ENCODE measurements at places on chromosomes 1 and 21.

- no peak for DNase-seq
Measured at GRCh38 chr1:10796029-10796944, at the start of gene CASZ1. CASZ1 (minus strand) TSS chr1:10796646; CDS start chr1:10693889, 102,757 bp downstream.

DNA sequence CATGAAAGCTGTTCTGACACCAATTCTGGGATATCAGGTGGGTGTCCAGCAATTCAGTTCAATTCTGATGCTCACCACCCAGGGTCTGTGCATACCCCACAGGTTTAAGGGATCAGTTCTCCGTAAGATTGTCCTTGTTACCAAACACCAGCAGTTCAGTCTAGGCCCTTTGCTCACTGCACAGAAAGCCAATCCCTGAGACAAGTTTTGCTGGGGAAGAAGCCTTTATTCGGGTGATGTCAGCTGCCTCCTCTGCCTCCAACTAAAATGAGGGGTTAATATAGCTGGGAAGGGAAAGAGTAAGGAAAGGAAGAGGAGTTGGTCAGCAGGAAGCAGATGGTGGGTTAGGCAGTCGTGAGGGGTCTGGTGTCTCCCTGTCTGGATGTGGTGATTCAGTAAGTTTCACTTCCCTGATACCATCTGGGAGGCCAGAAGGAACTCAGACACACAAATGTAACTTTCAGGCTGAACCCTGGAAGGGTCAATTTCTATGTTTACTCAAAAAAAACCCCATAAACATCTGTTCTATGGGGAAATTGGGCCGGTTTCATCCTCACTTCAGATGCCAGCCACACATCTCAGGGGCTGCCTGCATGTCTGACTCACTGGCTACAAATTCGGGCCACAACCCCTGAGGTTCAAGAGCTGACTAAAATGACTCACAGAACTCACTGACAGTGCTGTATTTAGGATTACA, 83.3 kb upstream of the PGBD5 start:
- DNase-seq, result no peak

DNA sequence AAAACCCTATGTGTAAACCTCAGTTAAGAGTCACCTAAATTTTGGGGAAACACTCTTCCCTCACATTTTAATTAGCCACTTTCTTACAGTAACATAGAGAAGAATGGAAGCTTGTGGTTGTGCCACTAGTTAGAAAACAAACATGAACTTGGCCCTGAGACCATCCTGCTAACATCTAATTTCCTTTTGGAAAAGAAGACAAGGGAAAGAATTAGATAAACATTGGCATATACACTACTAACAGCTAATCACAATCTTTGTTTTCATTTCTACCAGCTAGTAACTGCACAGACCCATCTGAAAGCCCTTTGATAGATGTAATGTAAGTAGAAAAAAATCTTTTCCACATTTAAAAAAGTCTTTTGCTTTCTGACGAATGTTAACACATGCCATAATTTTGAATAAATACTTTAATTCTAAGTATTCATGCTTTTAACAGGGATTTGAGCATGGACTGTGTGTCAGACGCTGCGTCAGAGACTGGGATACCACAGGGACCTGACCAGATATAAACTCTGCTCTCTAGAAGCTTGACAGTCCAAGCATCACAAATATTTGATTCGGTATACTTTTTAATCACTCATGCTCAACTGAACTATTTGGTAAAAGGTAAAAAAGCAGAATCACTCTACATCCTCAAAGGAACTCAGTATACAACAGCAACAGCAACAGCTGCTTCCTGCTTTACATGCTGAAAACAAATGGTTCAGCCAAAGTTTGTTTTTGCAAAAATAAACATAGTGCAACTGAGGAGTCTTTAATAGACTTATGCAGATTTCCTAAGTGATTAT, 30.2 kb downstream of the DPH5 start:
- no peak for DNase-seq

DNA sequence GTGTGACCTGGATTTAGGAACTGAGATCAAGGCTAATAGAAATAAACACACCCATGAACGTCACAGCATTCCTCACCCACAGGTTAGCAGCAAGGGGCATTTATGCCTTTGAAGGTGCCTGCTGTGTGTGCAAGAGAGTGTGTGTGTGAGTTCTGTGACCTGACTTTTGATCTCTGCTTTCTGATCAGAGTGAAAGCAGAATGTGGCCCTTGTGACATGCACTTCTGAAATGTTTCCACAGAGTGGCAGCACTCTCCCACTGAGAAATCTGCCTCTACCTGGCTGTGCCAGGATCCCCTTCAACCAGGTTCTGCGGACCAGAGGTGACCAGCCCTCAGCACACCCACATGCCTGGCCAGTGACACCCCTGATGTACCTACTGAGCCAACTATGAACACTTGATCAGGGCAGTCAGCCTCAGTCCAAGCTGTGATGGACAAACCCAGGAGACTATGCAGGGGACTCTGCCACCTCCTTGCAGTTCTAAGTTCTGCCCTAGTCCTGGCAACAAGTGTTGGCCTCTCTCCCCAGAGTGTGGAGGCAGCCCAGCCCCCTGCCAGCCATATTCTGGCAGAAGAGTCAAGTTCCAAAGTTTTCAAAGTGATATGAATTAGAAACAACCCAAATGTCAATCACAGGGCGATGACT, 41.0 kb downstream of the RXRG start:
- DNase-seq, result peak; percentile 7

- no peak for DNase-seq
Measured at GRCh38 chr21:45571641-45572040, 29.4 kb upstream of the SLC19A1 start.

- DNase-seq, result no peak
Measured at GRCh38 chr1:226123591-226124471, 61.3 kb downstream of the H3-3A start.

DNA sequence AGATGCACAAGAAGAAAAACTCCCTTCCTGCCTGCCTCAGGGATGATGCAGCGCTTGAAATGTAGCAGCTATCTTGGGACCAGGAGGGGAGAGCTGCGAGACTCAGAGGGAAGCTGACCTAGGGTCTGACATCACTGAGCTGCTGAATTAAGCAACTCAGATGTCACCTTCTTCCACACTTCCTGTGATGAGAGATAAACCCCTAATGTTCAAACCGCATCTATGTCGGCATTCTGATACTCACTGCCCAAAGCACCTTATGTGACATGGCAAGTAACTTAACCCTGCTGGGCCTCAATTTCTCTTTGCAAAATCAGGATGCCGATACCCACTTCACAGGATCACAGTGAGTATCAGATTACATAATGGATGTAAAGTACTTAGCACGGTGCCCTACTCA, 9.1 kb upstream of the AK2 start:
- DNase-seq, result no peak

DNA sequence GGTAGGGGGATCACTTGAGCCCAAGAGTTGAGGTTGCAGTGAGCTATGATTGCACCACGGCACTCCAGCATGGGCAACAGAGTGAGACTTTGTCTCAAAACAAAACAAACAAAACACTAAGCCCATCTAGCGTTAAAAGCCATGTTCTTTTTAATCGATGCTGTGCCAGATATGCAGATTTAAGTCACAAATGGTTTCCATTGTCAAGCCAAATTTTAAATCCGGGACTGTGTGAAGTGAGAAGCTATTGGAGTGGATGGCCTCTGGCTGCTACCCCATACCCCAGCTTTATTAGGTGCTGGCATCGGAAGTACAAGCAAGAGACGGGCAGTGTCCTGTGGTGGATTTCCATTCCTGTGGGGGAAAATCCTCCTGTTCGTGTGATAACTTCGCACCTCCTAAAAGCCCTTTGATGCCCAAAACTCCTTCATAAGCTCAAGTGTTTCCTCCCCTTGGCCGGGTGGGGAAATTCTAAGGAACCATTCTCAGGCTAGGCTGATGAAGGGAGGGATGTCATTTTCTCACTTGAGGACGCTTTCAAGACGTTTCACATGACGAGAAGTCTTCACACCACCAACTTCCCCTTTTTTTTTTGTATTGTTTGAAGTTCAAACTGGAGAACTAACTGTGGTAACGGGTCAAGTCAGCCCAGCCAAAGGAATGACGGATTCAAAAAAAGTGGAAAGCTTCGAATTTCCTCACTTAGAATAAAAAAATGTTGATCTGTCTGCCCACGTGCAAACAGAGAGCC, 140.8 kb downstream of the KAZN start:
- DNase-seq, result no peak

DNA sequence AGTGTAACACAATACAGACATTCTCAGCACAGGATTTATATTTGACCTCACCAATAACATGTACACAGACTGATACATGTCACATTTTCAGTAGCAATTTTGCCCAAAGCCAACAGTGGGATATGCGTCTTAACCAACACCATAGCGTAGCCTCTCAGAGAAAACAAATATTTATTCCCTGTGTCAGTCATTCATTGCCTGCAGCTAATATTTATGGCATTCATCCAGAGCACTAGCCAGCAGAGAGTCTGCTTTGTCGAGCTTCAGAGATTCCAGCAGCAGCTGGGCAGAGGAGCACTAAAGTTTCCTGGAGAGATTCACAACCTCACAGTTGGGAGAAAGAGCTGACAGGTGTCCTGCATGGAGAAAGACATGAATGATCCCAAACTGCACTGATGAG, 400.7 kb upstream of the DAB1 start:
- DNase-seq, result no peak

- no peak for DNase-seq
Measured at GRCh38 chr1:205775717-205776056, 405 bp upstream of the RAB29 start.

DNA sequence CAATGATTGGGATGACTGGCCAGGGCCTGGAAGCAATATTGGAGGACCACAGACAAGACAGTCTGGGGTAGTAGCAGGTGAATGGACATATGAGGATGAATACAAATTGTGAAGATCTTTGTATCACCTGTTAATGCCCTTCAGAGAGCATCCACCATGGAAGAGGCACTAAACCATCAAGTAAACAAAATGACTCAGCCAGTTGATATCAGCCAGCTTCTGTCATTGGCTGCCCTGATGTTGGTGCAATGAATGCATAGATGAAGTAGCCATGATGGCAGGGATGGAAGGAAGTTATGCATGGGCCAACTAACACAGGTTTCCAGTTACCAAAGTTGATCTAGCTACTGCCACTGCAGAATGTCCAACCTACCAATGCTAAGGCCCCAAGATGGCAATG, 16.1 kb upstream of the ERI3 start:
- DNase-seq, result no peak

- no peak for DNase-seq
Measured at GRCh38 chr21:21396424-21396823, 398.2 kb downstream of the NCAM2 start.

DNA sequence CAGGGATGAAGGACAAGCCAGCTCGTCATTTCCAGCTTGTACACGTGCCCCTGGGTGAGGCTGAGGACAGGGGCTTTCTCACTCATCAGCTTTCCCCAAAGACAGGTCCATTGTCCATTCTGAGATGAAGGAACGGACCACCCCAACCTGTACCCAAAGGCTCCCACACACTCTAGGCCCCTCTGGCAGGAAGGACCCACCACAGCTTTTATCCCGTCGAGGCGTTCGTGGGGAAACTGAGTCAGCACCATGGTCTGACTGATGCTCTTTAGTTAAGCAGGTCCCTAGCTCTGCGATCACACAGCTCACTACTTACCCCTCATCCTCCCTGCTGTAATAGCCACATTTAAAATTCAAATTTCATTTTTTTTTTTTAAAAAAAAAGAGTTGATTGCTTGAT, 117.3 kb downstream of the AJAP1 start:
- DNase-seq, result no peak

DNA sequence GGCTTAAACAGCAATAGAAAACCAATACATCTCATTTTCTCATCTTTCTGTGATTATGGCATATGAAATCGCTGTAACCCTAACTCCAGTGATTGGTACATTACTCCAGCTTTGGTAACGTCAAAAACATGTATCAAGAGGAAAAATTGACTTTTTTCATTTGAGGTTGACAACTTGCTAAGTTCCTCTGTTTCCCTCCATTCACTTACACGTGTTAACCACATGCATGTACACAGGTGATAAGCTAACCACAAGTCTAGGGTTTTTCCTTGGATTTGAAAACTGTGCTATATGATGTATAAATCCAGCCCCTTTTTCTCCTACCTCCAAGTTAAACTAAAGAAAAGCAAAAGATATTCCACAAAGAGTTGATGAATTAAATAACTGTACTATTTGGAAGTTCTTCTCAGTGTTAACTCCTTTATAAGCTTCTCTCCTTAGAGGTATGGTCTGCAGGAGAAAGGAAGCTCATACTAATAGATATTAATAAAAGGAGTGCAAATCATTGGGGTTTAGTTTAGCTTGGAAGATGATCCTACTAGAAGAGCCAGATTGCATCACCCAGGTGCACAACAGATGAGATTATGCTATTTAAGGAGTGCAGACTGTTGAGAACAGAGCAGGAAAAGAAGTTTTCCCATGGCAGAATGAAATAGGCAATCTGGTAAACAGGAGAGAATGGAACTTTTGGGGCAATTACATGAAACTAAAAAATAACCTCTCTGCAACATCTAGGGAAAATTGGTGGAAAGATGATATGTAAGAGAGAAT, 277.9 kb downstream of the GRIK1 start:
- no peak for DNase-seq

GRCh38 chr1:112395256-112395820, 676 bp upstream of the CTTNBP2NL start:
- DNase-seq, result no peak

- DNase-seq, result no peak
Measured at GRCh38 chr1:1407636-1408318, 684 bp upstream of the MRPL20 start.

GRCh38 chr1:86505564-86505902, 36.8 kb downstream of the CLCA1 start:
- no peak for DNase-seq

GRCh38 chr1:225811622-225812487, 1.9 kb downstream of the EPHX1 start:
- DNase-seq, result no peak

GRCh38 chr1:6574818-6575217, 5.0 kb upstream of the ZBTB48 start:
- no peak for DNase-seq

DNA sequence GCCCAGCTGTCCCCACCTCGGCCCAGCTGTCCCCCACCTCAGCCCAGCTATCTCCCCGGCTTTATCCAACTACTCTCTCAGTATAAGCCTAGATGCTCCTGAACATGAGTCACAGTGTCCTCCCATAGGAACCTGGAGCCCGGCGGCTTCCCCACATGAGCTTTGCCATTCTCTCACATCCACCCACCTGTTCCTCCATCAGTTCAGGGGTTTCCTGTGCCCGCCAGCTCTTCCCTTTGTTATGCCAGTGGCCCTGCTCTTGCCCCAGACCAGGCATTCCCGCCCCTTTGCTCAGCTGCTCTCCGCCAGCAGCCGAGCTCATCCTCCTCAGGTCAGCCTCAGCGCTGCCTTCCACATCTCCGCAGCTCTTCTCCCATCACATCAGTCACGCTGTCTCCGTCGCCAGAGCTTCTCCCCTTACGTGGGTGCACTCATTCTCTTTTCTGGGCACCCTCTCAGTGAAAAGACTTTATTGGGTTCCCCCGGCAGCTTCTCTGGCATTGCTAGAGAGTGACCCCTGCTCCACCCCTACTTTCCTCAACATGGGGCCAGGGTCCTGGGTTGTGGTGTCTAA, 89.5 kb upstream of the CSF3R start:
- no peak for DNase-seq

Measured in stimulated activated CD4-positive, alpha-beta T cell treated with anti-CD3 and anti-CD28 coated beads, Interleukin-12 subunit alpha, Interleukin-12 subunit beta, amount 100 ng/mL, for 24 hours (primary cell).